ENCODE measurements at places on chromosomes 7 and 10.

- no peak for DNase-seq
These were observed 50.6 kb downstream of the SLC29A4 start for GRCh38 chr7:5333121-5334045.

DNA sequence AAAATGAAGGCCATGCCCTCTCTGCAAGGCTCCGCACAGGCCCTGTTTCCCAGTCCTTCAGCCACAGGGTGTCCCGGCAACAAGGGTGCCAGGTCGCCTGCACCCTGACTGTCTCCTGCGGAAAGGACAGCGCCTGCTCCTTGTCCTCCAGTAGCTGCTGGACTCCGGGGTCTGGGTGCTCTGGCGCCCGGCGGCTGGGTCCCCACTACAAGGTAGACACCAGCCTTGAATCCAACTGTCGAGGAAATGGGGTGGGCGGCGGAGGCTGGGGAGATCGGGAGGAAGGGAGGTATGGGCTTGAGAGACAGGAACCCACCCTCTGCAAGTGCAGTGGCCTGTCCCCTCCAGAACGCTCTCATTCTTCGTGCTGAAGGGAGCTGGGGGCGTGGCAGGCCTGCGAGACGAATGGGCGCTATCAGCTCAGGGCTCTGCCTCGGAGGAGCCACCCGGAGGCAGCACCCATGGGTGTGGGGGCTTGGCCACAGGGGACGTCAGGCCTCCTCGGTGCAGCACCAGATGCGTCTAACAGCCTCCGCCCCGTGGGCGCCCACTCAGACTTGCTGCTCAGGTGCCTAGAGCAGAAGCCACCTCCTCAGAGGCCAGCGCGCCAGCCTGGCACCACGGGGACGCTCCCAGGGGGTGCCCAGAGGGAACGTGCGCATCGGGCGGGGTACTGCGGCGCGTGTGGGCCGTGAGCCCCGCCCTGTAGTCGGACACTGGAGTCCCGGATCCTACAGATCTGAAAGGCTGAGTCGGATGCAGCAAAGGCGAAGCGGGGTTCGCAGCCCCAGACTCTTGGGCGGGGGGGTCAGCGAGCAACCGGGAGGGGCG, 15.6 kb downstream of the ADAM8 start:
- DNase-seq = peak; percentile 69

GRCh38 chr7:45122975-45123860, 11.7 kb upstream of the TBRG4 start:
- DNase-seq = no peak

- DNase-seq = no peak
These were observed 133.0 kb upstream of the AUTS2 start for GRCh38 chr7:69465262-69465661.

GRCh38 chr10:9922126-9922870, 1095.4 kb upstream of the CELF2 start:
- DNase-seq = no peak

GRCh38 chr10:125123476-125124114, 36.8 kb downstream of the CTBP2 start:
- DNase-seq = peak; percentile 25

GRCh38 chr10:123651421-123652047, 14.6 kb upstream of the GPR26 start:
- DNase-seq = no peak

DNA sequence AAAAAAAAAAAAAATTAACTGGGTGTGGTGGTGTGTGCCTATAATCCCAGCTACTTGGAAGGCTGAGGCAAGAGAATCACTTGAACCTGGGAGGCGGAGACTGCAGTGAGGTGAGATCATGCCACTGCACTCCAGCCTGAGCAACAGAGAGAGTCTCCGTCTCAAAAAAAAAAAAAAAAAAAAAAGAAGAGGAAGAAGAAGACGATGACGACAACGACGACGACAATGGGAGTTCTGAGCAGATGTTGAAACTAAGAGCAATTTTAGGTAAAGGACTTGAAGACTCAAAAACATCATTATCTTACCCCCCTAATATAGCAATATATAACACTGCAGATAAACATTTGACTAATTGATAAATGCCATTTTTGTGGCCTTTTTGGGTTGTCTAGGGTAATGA, 39.5 kb upstream of the PPP1R17 start:
- no peak for DNase-seq

GRCh38 chr10:104617831-104618230, 23.3 kb upstream of the SORCS3 start:
- no peak for DNase-seq

- DNase-seq = no peak
These were observed 138.2 kb upstream of the TMEM229A start for GRCh38 chr7:124171068-124171467.

GRCh38 chr7:155278921-155279320, 18.8 kb upstream of the INSIG1 start:
- DNase-seq = no peak

- DNase-seq = no peak
These were observed 104.1 kb upstream of the FAM20C start for GRCh38 chr7:88095-88926.

DNA sequence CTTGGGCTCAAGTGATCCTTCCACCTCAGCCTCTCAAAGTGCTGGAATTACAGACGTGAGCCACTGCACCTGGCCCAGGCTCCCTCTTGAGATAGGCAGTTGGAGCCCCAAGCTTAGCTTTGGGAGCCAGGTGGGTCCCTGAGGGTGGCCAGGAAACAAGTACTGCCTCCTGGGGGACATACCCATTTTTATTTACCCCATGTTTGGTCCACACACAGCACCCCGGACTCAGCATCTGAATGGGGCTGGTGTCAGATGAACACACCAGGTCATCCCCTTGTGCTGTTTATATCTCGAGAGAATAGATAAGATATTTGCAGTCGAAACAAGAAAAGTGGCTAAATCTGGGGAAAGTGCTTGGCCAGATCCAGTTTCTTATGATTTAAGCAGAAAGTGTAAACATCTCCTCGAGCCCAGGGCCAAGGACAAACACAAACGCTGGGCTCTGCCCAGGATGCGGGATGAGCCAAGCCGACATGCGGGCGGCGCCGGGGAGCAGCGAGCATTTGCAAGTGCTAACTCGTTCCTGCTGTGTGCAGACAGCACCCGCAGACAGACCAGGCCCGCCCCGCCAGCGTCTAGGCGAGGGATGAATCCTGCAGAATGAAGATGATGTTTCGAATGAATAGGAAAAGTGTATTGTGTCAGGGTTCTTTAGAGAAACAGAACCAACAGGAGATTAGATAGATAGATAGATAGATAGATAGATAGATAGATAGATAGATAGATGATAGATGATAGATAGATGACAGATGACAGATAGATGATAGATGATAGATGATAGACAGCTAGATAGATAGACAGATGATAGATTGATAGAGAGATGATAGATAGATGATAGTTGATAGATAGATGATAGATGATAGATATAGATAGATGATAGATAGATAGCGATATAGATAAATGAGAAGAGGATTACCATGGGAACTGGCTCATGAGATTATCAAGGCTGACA, 44.4 kb upstream of the OCM2 start:
- DNase-seq = peak; percentile 25

GRCh38 chr7:120218712-120219111, 54.3 kb upstream of the KCND2 start:
- DNase-seq = no peak

GRCh38 chr7:49264530-49264929, 340.2 kb downstream of the CDC14C start:
- no peak for DNase-seq

DNA sequence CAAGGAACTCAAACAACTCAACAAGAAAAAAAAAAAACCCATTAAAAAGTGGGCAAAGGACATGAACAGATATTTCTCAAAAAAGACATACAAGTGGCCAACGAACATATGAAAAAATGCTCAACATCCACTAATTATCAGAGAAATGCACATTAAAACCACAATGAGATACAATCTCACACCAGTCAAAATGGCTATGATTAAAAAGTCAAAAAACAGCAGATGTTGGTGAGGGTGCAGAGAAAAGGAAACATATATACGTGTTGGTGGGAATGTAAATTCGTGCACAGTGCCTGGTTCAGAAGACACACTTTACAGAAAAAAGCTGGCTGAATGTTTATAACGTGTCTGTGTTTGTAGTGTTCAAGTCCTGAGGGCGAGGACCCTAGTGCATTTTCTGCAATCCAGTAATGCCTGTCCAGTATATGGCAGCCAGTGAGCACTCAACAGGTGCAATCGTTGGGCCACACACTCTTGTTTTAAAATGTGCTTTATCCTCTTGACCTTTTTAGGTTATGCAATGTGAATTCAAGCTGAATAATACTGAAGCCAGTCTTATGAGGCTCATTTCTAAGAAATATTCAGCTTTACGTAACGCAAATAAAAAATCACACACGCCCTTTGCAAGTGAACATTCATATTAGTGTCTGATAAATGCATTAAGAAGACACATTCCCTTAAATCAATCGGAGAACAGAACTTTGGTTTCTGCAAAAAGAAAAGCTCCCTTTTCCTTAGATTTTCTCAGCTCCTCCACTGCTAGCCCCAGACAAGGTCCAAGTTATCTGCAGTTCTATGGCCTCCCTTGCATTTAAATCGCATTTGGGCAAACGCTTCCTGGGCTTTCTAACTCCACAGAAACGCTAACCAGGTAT, 813 bp upstream of the MTURN start:
- peak; percentile 23 for DNase-seq

GRCh38 chr10:122639801-122640200, 59.8 kb downstream of the C10orf120 start:
- DNase-seq = no peak

- no peak for DNase-seq
These were observed 383 bp upstream of the R3HCC1L start for GRCh38 chr10:98134117-98134430.

GRCh38 chr10:123865350-123865749, 26.3 kb downstream of the CPXM2 start:
- DNase-seq = no peak

DNA sequence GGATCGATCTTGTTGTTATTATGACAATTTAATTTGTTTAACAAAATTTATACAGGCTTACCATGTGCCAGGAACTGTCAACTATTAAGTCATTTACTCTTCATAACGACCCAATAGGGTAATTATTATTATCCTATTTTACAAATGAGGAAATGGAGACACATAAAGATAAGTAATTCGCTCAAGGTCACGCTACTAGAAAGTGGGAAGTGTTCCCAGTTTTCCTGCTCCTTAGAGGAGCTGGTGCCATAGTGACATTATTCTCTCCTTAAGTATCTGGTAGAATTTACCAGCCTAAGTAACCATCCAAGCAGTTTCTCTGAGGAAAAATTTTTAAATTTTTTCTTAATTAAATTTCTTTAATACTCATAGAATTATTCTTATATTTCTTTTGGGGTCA, 360.9 kb upstream of the RNF32 start:
- DNase-seq = no peak

- DNase-seq = no peak
These were observed 37.6 kb downstream of the JAKMIP3 start for GRCh38 chr10:132103116-132103910.

GRCh38 chr7:37409461-37409860, 39.2 kb downstream of the ELMO1 start:
- no peak for DNase-seq

DNA sequence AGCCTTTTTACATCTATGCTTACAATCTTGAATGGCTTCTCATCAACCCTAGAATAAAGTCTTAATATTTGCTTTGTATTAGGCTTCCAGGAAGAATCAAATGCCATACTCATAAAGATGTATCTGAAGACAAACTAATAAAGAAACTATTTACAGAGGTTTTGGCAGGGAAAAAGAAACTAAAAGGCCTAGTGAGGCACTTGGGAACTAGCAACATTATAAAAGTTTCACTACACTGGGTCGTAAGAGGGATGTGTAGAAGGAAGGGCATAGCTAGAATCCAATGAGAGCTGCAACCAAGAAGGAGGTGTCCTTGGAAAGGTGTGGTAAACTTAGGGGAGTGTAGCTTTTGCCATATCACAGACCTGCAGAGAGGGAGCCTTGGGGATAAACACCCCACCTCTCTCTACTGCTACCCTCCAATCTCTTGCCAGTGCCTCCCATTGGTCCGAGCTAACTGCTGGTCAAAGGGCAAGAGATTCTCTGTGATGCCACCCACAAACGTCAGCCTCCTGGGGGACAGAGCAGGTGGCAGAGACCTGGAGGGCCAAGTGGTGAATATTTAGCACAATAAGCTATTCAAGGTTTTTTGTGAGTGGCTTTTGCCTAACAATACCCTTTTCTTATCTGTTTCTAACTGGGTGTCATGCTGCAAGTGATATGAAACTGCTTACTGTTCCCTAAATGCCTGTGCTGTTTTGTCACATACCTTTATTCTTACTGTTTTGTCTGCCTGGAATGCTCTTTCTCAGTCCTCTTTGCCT, 60.7 kb downstream of the CPED1 start:
- no peak for DNase-seq

GRCh38 chr10:103089493-103089892, 103.6 kb downstream of the NT5C2 start:
- no peak for DNase-seq

DNA sequence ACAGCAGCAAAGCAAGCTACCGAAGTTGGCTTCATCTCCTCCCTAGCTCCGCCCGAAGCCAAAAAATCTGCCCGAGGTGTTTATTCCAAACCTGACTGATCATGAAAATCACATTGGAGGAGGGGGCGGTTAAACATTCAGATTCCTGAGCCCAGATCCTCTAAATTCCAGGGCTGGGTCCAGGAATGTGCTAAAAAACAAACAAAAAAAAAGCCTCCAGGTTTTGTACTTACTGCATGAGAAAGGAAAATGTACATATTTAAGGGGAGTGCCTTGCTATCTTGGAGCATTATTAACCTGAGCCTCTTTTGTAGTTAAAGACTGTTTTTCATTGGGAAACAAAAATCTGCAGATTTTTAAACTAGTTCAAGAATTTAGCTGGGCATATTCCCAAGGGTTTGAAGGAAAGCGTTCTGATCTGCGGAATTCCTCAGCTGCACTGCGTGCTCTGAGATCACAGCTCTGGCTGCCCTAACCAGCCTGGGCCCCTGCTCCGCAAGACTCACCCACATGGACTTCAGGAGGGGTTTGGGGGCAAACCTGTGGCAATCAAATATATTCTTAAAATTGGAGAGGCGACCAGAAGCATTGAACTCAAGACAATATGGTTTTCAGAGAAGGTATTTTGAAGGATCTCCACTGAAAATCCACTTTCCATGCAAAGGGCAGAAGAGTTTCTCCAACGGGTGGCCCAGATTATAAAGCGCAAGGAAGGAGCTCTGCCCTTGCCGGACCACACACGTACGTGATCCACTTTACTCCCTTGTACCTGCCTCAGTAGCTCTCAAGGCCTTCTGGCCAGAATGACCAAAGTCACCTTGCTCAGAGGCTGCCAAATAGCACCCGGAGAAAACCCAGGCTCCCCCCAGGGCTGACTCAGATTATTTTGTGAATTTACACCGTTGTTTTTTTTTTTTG, 10.0 kb upstream of the TNS3 start:
- DNase-seq = no peak
